Muscle of leg (tissue), 16 donors: ENCODE measurements at places on chromosomes 5 and 9.
A peak's percentile ranks its signal among the peaks of the same experiment; 100 is the strongest.

DNA sequence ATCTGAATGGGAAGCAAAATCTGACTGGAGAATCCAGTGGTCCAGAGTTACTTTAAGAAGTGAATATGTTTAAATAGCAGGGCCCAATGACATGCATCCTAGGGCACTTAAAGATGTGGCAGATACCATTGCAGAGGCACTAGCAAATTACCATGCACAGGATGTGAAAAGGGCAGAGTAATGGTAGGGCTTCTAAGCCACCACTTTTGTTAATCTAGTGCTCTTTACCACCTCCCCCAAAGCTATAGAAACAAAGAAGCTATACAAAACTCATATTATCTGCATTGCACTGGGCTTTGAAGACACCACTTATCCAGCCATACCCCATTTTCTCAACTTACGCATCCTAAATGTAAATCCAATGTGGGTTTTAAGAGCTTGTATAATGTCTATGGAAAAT, 81.2 kb downstream of the ZCCHC7 start:
- DNase-seq, result no peak

DNA sequence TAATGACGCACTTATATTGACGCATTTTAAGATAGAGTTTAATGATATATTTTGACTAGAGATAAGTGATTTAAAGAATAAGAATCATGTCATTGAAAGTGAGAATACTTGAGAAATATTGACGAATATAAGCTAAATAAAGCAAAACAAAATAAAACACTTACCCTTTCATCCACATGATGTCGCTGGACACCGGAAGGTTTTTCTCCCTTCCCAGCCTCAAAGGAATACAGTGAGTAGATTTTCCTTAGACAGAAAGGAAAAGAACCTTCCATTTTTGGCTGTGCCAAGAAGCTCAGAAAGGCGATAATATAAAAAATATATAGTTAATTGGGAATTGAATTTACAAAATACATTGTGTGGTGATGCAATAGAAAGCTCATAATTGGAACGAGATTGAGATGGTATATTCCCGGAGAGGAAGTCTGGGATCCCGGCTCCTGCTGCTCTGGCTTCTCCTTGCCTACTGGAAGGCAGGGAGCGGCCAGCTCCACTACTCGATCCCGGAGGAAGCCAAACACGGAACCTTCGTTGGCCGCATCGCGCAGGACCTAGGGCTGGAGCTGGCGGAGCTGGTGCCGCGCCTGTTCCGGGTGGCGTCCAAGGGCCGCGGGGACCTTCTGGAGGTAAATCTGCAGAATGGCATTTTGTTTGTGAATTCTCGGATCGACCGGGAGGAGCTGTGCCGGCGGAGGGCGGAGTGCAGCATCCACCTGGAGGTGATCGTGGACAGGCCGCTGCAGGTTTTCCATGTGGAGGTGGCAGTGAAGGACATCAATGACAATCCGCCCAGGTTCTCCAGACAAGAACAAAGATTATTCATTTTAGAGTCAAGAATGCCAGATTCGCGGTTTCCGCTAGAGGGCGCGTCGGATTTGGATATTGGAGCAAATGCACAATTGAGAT, at the start of gene PCDHA5:
Gene PCDHA5 (plus strand): TSS at position 239 of the 906 bp plus-strand sequence.
- DNase-seq, result no peak

DNA sequence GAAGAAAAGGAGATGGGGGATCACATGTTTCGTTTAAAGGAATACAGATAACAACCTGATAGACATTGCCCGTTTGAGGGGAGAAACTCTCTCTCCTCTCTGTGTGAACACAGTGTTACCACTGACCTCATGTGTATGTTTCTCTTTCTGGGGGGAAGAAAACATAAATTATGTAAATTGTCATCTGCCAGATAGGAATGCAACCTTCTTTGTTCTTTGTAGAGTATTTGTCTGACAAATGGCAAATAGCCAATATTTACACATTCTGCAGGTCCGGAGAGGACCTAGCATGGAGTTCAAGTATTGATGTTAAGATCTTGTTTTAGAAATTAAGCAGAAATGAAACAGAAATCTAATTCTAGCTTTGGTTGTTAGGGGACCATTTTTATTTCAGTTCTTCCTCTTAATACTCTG, 276.3 kb downstream of the SAXO1 start:
- DNase-seq, result no peak

DNA sequence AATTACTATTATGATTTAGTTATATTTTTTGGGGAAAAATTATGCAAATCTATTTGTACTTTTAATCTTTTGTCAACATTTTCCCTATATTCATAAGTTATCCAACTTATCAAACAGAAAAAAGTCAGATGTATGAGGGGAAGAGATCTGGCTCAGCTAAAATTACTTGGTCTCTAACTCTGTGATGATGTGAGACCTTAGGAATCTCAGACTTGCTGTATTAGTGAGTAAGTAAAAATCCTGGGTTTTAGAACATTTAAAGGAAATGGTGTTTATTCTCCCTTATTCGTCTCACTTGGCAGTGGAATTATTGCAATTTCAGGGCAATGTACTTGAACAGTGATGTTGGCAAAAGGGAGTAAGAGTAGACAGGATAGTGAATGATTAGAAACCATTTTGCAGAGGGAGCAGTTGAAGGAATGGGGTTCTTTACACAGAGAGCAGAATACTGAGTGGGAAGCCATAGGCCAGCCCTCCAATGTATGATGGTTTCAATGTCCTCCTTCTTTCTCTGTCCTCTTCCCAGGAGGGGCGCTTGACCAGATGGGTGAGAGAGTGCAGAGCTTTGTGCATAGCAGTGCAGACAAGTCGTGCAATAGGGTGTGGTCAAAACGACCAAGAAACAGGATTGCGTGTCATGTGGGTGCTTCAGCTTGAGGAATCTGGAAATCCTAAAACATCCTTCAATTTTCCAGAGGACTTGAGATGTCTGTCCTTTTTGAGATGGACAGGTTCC, 91.7 kb downstream of the TENT4A start:
- peak; percentile 38 for DNase-seq

DNA sequence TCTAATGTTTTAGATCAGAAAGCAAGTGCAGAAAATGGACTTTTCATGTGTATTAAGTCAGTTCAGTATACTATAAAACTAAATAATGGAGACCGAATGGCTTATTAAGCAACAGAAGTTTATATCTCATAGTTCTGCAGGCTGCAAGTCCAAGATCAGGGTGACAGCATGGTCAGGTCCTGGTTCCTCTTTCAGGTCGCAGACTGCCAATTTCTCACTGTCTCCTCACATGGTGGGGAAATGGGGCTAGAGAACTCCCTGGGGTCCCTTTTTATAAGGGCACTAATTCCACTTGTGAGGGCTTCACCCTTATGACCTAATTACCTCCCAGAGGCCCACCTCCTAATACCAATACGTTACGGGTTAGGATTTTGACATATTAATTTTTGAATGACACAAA, 48.7 kb downstream of the RICTOR start:
- no peak for DNase-seq

GRCh38 chr5:123414974-123415373, 8.2 kb downstream of the CEP120 start:
- DNase-seq, result no peak

- no peak for DNase-seq
These were observed 117.0 kb downstream of the ERCC6L2 start for GRCh38 chr9:95992536-95992935.

- DNase-seq, result peak; percentile 9
These were observed 1056.5 kb upstream of the EDIL3 start for GRCh38 chr5:85441156-85441555.

DNA sequence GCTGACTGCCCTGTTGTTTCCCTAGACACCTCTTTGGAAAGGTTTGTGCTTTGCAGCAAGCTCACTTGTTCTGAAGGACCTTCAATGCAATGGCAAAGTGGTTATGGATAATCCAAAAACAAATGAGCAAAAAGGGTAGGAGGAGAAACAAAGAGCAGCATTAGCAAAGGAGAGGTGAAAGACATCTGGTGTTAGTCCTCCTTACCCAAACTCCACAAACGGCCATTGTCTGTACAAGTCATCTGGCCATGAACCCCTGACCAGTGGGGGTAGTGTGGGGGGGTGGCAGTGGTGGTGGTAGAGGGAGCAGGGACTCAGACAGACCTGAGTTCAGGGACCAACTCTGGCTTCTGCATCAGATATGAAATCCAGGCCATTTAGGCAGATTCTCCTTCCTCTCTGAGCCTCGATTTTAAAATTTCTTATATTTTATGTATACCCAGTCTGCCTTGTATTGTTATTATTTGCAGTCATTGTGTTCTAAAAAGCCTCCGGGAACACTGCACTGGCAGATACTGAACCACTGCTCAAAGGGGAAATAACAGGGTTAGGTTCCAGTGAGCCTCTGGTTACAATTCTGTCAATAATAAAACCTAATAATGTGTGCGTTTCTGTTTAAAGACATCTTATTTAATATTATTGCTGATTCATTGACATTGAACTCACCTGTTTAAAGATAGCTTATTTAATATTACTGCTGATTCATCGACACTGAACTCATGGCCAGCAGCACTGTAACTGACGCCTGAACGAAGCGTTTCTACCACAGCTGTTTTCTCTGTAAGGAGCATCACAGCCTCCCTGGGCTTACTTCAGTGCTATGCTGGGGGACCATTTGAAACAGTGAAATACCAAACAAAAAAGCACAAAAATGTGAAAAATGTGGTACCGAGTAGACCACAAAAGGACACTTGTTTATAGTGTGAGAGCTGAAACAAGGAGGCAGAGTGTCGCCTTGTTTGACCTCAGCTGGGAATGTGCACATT, 156.0 kb downstream of the SEC61B start:
- no peak for DNase-seq

GRCh38 chr5:71802673-71803072, 83.6 kb downstream of the CARTPT start:
- peak; percentile 18 for DNase-seq

- no peak for DNase-seq
These were observed 361.3 kb downstream of the RAB3C start for GRCh38 chr5:58944221-58944620.

DNA sequence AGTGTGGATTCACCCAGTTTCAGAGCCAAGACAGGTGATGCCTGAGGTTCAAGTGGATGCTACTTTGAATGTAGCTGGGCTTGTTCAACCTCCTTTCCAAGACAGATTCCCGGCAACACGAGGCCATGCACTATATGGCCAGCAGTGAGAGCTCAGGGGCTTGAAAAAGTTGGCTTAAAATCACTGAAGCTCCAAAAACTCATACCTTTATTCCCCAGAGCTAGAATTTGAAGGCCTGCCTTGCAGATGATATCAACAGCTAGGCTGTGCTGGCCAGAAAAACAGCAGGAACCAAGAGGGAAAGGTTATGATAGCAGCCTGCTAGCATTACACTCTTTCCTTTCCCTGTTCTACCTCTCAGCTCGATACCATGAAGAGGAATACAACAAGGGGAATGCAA, 120.2 kb upstream of the DAB2 start:
- DNase-seq, result peak; percentile 68

DNA sequence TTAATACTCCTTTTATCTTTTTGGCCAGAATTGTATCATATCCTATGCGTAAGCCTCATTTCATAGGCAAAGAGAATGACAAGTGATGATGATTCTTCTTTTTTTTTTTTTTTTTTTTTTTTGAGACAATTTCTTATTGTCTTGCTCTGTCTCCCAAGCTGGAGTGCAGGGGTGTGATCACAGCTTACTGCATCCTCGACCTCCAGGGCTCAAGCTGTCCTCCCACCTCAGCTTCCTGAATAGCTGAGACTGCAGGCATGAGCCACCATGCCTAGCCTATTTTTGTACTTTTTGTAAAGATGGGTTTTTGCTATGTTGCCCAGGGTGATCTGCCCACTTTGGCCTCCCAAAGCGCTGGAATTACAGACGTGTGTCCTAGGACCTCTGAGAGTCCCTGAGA, 41.9 kb upstream of the C5orf24 start:
- DNase-seq, result no peak

- DNase-seq, result no peak
These were observed 315.6 kb downstream of the MTRR start for GRCh38 chr5:8184455-8185063.

DNA sequence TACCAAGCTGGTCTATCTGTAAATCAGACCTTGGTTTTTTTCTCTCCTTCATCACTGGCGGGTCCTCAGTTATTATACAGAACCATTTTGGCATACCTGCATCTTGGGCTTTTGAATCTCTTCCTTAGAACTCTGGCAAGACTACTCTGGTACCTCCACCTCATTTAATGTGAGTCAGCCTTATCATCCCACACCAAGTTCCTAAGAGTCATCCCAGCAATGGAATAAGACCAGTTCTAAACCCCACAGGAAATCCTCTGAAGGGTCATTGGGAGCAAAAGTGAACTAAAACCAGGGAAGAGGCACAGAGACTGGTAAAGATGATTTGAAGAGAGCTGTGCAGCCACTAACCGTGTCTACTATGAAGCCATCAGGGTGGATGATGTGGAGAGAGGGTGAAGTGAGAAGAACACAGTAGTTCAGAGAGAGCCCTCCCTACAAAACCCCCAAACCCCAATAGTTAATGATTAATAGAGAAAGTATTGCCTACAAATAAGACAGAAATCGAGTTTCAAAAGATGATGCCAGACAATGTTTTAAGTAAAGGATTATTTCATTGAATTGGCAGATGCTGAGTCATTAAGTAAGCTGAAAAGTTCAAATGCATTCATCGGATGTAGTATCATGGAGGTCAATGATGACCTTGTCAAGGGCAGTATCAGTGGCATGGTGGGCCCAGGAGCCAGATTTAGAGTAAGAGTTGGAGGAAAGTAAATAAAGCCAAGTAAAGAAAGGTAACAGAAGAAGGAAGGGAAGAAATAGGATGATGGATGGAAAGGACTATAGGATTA, 85.4 kb downstream of the PCSK1 start:
- no peak for DNase-seq

DNA sequence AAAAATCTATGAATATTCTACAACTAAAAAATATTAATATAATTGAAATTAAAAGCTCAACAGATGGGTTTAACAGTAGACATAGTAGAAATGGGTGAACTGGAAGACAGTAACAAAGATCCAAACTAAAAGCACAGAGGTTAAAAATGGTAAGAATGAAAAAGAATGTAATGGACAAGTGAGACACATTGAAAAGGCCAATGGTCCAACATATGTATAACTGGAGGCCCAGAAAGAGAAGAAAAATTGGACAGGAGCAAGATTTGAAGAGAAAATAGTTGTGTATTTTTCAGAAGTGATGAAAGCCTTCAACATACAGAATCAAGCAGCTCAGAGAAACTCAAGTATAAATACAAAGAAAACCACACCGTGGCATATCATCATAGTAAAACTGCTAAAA, 58.6 kb downstream of the PCDHGC5 start:
- no peak for DNase-seq

DNA sequence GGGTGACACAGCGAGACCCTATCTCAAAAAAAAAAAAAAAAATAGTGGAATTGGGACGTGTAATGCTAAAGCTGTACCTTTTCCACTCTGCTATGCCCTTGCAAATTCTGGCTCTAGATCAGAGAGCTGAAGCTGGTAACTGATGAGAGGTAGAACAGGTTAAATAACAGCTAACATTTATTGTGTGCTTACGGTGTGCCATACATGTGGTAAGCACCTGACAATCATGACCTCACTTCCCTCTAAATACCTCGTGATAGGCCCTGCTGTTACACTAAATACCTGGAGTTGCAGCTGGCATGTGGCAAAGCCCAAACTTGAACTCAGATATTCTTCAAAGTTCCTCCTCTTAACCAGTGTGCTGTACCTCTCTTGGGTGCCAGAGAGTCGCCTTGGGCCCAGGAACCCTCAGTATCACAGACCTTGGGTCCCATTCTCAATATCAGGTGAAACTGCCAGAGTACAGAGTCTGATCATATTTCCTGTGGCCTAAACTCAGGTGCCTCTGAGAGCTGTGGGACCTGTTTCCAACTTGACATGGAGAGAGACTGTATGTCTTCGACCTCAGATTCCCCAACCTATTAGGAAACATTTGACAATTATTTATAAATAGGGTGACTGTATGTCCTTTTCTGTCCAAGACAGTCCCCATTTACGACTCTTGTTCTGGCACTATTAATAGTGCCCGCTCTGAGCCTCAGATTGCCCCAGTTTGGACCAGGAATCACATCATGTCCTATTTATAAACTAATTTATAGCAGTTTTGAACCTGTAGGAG, 4.8 kb downstream of the ARL10 start:
- no peak for DNase-seq
